ENCODE measurements at places on chromosomes 16 and 17. TPM values are rescaled to one million over a fixed set of nuclear protein-coding genes. Genes with fewer than 3 reads are reported as not detected.

Gene BCO1
- 2.3 TPM for polyA plus RNA-seq

Gene KREMEN2
- polyA plus RNA-seq, result 1.3 TPM

GRCh38 chr17:41315204-41315794, at the start of gene KRTAP17-1:
KRTAP17-1 (minus strand) TSS chr17:41315710; CDS start chr17:41315650, 60 bp downstream.
- DNase-seq, result no peak

- DNase-seq, result no peak
Measured at GRCh38 chr17:61247439-61247838, 152.2 kb upstream of the TBX2 start.

DNA sequence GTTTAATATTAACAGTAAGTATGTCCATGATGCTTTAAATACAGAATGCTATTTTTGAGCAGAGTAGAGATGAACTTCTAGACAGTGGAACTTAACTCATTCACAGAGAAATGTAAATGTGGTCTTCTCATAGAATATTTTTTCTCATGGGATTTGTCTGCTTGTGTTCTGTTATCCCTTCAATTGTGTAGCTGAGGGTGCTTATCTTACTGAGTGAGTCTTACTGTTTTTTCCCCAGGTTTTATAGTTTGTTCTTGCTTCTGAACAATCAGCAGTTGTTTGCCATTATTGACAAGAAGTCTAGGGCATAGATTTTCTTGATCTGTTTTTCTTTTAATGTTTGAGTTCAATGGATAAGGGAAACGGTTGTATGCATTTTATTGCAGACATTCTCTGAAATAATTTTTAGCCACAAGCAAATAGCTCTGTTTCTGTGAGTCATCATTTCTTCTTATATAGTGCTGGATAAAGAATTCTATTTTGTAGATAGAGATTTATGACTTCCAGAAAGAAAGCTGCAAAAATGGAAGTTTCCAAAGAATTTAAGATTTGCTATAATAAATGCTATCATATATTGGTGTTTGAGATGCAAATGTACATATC, 60.5 kb downstream of the NF1 start:
- DNase-seq, result no peak

GRCh38 chr17:29592850-29593551, at the start of gene ANKRD13B:
ANKRD13B (plus strand) TSS chr17:29593132; CDS start chr17:29593622, 490 bp downstream.
- no peak for DNase-seq

DNA sequence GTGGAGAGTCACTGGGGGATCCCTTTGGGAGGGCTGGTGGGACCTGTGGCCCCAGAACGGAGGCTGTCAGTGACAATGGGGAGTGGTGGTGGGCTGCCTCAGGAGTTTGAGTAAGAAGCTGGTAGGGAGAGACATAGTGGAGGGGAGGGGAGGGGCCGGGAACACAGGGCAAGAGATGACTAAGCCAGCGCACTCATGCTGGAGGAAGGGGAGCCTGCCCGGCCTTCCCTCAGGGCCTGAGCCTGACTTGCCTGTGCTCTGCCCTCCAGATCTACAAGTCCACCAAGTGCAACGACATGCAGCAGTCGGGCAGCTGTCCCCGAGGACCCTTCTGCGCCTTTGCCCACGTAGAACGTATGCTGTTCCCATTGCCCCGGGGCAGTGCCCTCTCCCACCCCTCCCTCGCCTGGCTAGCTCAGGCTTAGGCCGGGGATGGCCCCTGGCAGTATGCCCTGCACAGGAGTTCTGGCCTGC, 29.3 kb downstream of the UNC13D start:
- no peak for DNase-seq

- DNase-seq, result no peak
Measured at GRCh38 chr16:88057656-88058055, 106.4 kb downstream of the BANP start.

- DNase-seq, result no peak
Measured at GRCh38 chr17:41863074-41863848, 2.0 kb downstream of the KLHL11 start.

DNA sequence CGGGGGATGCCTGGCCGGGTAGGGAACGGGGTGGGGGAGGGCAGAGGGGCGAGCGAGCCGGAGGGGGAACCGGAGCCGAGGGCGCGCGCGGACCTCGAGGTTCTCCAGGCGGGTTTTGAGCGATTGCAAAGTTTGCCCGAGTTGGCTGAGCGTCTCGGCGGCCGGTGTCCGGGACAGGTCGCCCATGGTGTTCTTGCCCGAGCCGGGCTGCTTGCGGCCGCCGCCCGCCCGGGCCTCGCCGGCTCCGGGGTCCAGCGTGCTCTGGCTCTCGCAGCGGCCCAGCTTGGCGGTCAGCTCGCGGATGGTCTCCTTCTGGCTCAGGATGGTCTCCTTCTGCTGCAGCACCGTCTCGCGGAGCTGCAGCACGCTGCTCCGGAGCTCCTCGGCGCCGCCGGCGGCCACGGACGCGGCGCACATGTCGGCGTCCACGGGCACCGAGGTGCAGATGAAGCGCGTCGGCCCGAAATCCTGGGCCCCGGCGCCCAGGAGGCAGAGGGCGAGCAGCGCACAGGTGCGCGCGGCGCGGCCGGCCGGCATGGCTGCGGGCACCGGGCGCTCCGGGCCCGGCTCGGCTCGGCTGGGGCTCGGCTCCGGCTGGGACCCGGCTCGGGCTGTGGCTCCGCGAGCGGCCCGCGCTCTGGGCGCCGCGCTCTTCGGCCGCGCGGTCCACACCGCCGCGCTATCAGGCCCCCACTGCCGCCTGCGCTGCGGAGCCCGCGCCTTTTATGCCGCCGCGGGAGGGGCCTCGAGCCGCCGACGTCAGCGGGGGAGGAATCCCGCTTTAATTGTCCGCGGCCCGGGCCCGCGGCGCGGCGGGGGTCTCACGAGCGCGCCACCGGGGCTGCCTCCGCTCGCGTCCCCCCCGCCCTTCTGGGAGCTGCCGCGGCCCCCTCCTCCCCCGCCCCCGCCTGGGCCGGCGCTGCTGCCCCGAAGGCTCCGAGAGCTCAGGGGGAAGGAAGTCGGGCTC, at the start of gene NPTX1:
NPTX1 (minus strand) TSS at position 698 of the 967 bp plus-strand sequence; CDS start at position 537, 161 bp downstream.
- no peak for DNase-seq

DNA sequence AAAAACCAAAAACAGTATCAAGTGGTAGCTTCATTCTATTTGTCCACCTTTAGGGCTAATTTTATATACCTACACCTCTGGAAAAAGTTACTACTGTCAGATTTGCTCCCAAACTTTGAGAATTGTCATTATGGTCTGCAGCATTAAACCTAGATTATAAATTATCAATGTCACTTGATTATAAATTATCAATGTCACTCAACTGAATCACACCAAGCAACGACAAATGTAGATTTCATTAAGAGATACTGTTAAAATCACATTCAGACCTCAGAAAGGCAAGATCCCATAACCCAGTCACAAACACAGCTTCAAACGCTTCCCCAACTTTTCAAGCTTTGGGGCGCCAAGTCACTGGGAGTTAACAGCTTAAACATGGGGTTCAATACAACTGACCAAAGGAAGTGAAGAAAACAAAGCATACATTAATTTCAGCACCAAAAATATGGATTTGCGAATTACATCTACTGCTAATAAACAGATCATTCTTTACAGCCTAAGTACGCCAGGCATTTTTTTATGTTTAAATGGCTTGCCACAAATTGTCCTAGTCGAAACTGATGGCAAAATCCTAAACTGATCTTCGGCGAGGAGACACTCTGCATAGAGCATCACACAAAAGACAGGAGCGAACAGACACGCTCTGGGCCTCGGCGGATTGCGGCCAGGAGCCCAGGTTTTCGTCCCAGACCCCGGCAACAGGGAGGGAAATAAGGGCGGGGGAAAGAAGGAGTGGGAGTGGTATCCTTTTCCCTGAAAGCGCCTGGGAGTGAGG, 981 bp downstream of the GLG1 start:
- DNase-seq, result no peak

Measured in renal cortex interstitium (tissue), 15 donors.